ENCODE measurements at places on chromosomes 3 and 15.

DNA sequence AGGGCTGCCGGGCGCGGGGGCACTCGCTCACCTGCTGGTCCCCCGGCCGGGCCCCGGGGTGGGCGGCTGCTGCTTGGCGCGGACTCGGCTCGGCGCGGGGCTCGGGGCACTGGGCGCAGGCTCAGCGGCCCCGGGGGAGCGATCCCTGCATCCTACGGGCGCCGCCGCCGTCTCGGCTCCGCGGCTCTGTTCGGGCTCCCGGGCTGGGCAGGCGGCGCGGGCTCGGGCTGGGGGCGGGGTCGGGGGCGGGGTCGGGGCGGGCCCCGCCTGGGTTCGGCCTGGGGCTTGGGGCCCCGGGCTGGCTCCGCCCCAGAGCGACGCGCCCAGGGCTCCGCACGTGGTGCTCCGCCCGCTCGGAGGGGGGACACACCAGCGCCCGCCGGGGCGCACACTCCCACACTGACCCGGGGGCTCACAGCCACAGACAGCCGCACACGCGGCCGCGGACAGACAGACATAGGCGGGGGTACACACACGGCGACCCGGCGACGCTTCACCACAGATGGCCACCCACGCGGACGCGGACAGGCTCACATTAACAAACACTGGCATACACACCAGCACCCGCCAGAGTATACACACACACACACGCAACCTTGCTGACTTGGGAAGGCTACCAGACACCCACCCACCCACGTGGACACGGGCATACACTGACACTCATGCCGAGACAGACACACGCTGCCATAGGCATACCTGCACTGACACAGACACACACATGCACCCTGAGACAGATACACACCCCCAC, at the start of gene SCN5A:
Gene SCN5A (minus strand): TSS at position 188 of the 748 bp plus-strand sequence. CDS start 16,380 bp downstream, outside the sequence.
- DNase-seq: no peak

DNA sequence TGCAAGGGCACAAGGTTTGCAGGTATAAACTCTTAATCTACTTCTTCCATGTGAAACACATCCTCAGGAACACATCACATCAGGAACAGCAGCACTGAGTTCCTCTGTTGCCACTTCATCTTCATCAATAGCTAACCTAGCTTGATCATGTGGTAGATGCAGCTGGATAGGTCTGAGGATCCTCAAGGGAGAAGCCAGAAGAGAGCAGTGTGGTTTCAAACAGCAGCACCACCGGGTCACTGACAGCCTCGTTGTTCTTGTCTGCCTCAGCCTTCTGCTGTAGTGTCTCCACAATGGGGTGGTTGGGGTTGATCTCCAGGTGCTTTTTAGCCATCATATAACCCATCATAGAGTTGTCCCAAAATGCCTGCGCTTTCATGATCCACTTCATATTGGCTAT, 58.8 kb downstream of the ADAM10 start:
- DNase-seq: no peak

DNA sequence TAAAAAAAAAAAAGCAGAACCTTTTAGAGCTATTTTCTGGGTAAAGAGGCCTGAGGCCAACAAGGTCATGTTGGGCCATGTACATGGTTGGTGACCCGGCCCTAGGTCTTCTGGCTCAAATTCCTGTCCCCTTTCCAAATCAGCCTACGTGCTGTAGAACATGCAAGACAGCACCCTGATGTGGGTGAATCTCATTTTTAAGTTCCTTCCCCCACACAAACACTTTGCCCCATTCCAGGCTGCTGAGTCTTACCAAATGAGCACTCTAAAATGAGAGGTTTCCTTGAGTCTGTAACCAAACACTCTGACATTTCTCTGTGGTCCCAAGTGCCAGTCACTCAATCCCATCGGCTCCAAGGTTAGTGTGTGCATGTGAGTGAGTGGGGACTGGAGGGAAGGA, 9.4 kb downstream of the BCL6 start:
- DNase-seq: no peak

DNA sequence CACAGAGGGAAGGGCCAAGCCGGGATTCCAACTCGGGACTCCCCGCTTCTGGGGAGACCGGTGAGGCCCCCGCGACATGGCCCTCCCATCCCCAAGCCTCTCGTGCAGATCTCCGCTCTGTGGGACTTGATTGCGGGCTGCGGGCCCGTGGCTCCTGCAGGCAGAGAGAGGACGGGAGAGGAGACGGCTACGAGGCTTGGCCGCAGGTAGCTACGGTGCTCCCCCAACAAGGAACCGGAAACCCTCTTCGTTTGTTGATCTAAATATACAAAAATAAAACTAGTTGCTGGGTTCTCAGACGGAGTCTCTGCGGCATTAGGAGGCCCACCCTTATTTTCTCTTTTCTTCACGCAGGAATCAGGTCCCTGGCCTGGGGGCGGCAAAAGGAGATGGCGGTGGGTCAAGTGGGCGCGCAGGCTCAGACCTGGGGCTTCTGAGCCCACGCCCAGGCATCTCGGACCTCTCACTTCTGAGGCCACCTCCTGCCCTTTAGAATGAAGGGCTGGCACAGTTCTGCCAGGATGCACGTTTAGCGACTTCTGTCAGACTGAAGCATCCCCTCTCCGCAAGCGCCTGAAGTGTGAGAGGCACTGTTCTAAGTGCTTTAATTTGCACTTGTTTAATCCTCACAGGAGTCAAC, 10.9 kb downstream of the GNB5 start:
- no peak for DNase-seq

DNA sequence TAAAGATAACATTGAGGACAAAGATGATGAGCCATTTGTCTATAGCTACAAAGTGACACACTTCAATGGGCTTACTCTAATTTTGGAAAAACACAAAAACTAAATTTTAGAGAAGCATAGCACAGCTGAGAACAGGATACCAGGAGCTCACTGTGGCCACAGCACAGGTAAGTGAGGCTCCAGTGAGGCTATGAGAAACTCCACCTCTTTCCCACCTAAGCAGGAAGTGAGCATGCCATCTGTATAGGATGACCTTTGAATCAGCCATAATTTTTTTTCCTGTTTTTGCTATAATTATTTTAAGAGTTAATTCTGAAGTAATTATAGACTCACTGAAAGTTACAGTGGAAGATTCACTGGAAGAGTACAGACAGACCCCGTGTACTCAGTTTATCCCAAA, 82.1 kb upstream of the DCLK3 start:
- DNase-seq: no peak

DNA sequence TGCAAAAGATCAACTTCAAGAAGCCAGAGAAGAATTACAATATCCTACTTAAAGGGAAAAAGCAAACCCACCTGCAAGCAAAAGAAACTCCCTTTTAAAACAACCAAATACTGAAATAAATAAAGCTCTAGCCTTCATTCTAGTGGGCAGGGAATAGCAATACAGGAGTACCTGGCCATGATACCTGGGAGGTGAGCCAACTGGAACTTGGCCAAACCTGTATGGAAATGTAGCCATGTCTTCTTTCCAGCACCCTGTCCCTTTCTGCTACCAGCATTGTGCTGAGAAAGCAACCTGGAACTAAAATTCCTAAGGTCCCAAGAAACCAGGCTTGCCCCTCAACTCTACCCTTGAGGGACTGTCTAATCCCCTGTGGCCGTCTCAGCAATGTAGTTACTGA, 530.0 kb downstream of the EPHB1 start:
- DNase-seq: no peak

- DNase-seq: no peak
These were observed 388.7 kb downstream of the FOXP1 start for GRCh38 chr3:71194785-71195184.

GRCh38 chr3:111151438-111151837, 79.8 kb downstream of the NECTIN3 start:
- peak; percentile 46 for DNase-seq

DNA sequence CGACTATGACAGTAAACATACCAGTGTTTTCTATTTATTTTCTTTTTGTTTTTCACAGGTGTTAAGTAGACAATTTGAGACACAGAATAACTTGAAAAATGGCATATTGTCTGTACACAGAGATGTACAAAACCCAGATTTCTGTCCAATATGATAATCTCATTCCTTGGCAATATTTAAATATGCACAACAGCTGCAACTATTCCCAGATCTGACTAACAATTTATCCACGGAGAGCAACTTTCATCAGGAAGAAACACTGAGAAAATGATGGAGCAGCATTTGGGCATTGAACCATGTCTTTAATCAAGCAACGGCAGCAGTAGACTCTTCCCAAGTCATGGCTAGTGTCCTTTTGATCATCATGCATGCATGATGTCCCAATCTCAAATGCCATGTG, 452.6 kb downstream of the ZPLD1 start:
- DNase-seq: no peak

GRCh38 chr3:7397097-7397496, 536.2 kb downstream of the GRM7 start:
- DNase-seq: no peak

- no peak for DNase-seq
These were observed 302.0 kb downstream of the RYR3 start for GRCh38 chr15:33612721-33613304.

DNA sequence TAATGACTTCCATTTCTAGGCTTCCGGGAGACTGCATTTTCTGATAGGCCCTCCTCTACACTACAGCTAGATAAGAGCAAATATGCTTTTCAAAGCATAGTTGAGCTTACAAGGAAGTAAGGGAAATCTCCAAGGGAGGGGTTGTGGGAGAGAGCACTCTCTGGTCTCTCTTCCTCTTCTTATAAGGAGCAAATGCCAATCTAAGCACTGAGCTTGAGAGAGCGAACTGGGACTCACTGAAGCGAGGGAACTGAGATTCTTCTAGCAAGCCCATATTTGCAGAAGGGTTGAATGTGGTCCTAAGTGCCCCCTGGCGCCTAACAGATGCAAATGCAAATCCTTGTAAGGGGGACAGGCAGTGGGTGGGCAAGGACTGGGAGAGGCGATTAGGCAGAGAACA, 164.8 kb downstream of the ERC2 start:
- DNase-seq: peak; percentile 10

DNA sequence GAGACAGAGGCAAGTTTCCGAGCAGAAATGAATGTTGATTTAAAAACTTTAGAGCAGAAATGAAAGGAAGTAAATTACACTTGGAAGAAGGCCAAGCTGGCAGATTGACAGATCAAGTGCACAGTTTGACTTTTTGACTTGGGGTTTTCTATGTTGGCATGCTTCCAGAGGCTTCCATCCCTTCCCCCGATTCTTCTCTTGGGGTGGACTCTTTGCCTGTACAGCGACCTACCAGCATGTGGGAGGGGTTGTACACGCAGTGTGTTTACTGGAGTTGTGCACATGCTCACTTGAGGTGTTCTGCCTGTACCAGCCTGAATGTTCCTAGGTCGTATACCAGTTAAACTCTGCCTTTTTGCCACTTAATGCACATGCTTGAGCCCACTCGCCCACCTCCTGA, 701.5 kb upstream of the GBE1 start:
- DNase-seq: no peak

GRCh38 chr15:76203346-76204108, 107.7 kb downstream of the ETFA start:
- no peak for DNase-seq

- no peak for DNase-seq
These were observed 35.7 kb upstream of the NR2C2 start for GRCh38 chr3:14911651-14912050.

DNA sequence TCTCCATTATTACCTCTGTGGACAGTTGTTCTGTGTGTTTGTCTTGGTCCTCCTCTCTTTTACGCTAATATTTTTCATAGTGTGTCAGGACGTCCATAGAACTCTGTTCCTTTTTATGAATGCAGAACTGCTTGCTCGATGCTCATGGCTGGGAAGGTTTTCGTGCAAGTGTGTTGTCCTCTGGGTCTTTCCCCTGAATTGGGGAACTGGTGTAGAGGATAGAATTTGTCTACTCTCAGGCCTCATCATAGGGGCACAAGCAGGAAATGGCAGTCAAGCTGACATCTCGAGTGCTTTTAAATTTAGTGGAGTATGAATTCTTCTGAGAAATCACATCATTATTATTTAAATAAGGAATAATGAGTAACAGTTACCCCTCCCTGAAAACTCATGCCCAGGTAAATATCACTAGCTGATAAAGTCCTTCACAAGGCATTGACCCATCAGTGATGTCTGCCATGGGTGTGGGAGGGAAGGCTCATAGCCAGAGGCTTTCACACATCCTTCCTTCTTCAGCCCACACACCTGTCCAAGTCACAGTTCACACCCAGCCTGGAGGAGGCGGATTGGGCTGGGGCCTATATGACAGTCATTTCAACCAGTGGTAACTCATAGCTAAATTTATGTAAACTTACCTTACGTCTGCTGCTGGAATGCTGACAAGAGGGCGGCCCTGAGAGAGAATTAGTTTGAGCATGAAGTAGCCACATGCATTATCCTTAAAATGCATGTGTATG, 226.1 kb downstream of the PLCL2 start:
- DNase-seq: no peak

DNA sequence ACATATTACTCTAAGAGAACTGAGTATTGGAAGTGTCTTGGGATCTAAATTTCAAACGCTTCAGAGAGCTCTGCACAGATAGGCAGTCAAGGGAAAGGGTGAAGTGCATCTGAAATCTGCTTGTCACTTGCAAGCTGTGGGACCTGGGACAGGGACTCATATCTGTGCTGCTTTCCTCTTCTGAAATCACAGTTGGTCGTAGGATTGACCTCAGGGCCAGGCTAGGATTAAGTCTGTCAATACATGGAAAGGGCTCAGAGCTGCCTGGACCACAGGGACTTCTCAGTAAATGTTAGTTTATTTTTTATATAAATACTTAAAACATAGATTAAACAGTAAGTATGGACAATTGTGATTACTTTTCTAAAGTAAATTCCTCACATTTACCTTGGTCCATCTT, 74.7 kb upstream of the CMTM7 start:
- DNase-seq: no peak

DNA sequence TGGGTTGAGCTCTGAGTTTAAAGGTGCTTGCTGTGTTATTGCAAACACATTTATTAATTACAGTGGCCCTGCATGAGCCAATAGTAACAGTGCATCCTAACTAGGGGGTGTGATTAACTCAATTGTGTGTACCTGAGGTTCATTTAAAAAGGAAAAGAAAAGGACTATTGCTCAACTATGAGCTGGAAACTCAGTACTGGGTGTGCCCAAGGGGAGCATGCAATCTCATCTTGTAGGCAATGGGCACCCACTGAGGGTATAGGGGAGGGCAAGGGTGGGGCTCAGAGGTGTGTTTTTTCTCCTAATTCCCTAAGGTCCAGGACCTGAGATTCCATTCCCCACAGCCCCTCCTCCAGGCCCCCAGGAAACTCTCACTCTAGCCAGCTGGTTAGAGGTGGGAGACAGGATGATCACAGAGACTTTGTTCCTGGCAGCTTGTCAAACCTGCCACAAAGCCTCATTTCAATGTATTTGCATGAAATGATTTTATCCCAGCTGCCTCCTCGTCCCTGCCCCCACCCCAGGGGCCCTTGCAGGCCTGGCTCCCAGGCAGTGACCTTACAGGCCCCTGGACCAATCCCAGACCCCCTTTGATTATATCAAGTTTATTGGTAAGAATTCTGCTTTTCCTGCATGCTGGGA, 220.7 kb downstream of the TBC1D2B start:
- no peak for DNase-seq

DNA sequence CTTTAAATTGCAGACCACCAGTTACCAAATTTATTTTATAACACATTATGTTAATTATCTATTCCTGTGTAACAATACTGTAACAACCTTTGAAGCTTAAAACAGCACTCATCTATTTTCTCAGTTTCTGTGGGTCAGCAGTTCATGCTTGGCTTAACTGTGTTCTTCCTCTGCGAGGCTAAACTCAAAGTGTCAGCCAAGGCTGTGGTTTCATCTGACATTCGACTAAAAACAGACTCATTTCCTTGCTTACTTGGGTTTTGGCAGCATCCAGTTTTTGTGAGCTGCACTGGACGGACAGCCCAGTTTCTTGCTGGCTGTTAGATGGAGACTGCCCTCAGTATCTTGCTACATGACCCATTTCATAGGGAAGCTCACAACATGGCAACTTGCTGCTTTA, 247.3 kb upstream of the KCNH8 start:
- DNase-seq: no peak

- no peak for DNase-seq
These were observed 8.1 kb downstream of the ARIH1 start for GRCh38 chr15:72482275-72482674.
